Activated CD4-positive, alpha-beta T cell treated with anti-CD3 and anti-CD28 coated beads for 36 hours (primary cell): ENCODE measurements at places on chromosomes 16 and 17. TPM values are rescaled to one million over a fixed set of nuclear protein-coding genes. Genes with fewer than 3 reads are reported as not detected.

Gene C1QTNF8
- not detected for total RNA-seq

Gene CTRB2
- total RNA-seq = not detected

- no peak for DNase-seq
Measured at GRCh38 chr16:23283571-23283970, 18.5 kb upstream of the SCNN1B start.

DNA sequence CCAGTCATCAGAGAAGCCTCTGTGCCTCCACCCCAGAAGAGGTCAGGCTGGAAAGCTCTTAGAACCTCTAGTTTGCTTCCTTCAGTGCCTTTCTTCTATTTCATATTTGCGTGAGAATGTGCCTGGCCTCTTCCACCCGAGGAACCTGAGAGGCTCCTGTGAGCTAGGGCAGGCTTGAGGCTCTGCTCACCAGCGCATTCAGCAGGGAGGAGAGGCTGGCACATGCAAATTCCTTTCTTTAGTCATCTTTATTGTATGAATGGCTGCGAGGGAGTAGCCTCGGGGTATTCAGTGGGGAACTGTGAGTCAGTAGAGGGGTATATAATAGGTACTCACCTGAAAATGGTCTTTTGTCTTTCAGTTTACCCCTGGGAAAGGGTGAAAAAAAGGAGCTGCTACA lies 268.3 kb downstream of the ABCC12 start:
- no peak for DNase-seq

Gene DNAH9
- not detected for total RNA-seq

Gene CA5A
- total RNA-seq = not detected

Gene ZNF785
- total RNA-seq = 9.2 TPM

Gene TMEM235
- total RNA-seq = not detected

DNA sequence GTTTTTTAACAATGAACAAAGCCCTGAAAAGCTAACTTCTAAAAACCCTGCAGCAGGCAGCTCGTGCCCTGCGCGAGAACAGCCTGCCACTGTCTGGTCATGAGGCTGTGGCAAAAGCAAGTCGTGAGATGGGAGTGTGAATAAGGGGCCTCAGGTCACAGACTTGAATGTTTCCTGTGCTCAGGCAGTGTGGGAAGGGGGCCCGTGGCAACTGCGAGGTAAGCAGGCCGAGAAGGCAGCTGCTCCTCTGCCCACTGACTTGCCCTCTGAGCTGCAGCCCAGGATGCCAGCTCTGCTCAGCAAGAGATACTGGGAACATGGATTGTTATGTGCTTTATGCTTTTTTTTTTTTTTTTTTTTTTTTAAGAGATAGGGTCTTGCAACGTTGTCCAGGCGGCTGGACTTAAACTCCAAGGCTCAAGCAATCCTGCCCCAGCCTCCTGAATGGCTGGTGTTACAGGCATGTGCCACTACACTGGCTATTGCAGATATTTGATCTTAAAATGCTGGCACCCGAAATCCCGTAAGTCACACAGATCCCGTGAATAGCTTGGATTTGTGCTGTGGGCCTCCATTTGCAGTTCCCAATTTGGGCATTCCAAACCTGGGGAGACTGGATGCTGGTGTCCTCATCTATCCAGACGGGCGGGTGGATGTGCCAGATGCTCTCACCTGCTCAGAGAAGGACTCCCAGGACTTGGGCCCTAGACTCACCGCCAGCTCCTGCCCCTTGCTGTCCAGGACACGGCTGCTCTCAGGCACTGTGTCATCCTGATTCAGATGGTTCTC lies 44.0 kb downstream of the UBN1 start:
- DNase-seq = no peak

DNA sequence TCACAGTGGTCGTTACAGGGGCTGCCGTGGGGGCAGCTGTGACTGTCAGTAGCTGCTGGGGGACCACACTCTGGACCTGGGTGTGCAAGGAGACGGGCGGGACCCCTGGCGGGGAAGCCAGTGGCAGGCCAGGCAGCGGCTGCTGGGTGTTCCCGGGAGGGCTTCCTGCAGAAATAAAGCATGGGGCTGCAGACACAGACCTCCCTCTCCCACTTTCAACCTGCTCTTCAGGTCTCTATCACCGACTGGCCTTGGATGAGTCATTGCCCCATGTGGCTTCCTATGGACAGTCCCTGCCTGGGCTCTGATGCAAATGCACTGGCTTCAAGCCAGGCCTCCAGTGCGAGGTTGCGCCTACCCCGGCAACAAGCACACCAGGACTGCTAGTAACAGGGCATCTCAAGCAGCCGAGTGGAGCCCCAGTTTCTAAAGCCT lies 17.2 kb downstream of the SREBF1 start:
- peak; percentile 94 for DNase-seq

- DNase-seq = peak; percentile 35
Measured at GRCh38 chr16:47713225-47713595, 252.1 kb downstream of the PHKB start.

- no peak for DNase-seq
Measured at GRCh38 chr16:84893849-84894599, 74.2 kb downstream of the CRISPLD2 start.

DNA sequence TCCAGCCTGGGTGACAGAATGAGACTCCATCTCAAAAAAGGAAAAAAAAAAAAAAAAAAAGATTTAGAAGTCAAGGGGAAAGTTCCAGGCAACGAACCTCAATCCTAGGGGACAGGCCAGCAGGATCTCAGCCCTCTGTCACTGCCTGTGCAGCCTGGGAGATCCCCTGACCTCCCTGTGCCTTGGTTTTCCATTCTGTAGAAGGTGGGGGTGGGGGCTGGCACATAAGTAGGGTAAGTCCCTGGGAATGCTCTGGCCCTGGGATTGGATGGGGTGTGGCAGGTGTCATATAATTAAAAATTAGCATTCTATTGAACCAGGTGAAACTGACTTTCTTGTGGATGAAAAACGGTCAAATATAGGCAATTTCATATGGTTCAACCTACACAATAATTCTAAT lies 90.5 kb downstream of the C16orf78 start:
- DNase-seq = no peak

GRCh38 chr16:85530370-85530739 lies 82.8 kb upstream of the GSE1 start:
- no peak for DNase-seq

GRCh38 chr16:83955218-83956130 lies 2.4 kb downstream of the OSGIN1 start:
- DNase-seq = no peak

DNA sequence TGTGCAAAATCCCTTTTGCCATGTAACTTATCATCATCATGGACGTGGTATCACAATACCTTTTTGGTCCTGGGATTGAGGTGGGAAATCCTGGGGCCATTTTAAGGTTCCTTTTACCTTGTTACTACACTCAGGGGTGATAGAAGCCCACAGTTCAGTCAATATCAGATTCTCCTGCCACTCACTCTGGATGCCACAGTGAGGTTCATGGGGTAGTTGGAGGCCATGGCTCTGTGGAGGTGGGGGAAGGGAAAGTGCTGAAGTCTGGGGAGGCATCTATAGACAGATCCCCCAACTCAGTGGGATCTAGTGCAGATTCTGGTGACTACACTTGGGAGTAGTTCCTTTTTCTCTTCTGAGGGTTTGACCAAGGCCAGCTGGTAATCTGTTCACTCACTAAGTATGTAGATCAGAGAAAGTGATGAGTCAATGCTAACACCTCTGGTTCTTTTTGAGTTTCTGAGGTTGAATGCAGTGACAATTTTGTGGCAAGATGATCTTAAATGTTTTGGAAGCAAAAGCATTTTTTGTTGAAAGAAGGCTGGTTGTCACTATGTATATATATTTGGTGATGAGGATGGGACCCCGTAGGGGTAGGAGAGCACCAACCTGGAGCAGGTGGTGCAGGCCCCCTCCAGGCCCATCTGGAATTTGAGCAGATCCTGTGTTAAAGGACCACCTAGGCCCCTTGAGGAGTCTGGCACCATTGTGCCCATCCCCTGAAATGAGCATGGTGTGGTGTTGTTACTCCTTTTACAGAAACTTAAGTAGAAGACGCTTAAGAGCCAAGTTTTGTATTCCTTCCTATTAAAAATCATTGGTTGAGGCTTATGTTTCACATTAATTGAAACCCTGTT lies 18.8 kb upstream of the IRF8 start:
- peak; percentile 31 for DNase-seq

- no peak for DNase-seq
Measured at GRCh38 chr17:16178836-16179235, 36.5 kb downstream of the NCOR1 start.

DNA sequence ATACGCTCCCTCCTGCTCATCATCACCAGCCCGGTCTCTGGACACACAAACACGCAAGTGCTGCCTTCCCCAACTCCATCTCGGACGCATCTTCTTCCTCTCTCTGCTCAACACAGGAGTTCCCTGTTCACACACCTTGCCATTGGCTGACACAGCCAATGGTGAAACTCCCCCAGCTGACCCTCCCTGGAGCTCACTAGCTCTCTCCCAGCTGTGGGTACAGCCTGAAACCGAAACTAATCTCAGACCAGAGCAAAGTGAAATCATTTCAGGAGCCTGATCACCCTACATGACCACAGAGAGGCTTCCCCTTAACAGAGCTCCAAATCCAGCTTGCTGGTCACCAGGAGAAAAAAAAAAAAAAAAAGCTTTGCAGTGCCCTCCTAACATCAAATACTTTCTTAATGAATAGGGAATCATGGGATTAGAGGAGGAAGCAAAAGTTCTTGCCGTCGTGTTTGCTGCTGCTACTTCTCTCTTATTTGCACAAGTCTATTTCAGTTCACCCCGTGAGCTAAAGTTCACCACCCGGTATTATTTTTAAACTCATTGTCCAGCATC lies 8.3 kb downstream of the CUEDC1 start:
- DNase-seq = peak; percentile 37

Gene GUCY2D
- total RNA-seq = not detected

GRCh38 chr17:35345445-35345925 lies 27.9 kb downstream of the SLFN11 start:
- DNase-seq = no peak

DNA sequence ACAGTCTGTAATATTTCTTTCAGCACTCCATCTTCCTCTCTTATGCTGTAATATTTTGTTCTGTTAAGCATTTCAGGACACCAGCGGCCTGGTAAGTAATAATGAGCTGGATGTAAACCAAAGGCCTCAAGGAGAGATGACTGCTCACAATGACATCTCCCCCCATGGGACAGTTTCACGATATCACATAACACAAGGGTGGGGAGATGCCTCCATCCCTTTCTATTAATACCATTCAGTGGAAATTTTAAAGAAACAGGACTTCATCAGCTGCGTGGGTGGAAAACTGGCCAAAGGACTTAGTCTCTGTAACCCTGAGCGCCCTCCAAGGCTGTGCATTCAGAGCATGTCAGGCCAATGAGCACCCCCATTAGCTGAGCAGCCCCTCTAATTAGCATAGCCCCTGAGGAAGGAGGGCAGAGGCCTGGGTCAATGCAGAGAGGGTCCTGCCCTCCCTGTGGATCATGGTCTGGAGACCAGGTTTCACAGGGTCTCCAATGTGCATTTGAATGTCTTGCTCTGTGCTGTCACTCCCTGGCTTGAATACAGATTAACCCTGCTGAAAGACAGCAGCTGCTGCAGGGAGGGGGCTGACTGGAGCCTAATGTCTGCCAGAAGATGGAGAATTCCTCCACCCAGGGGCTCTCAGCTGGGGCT lies 156.4 kb downstream of the HS3ST2 start:
- DNase-seq = no peak

Gene ABAT
- total RNA-seq = 6.0 TPM
